Dermis blood vessel endothelial cell (primary cell): ENCODE measurements at places on chromosomes 16 and 17.

GRCh38 chr17:73292031-73292531 is 19.7 kb downstream of the CDC42EP4 start:
- peak; percentile 73 for DNase-seq

- no peak for DNase-seq
Measured at GRCh38 chr16:822174-822908, 21.8 kb upstream of the GNG13 start.

- peak; percentile 60 for DNase-seq
Measured at GRCh38 chr16:2429771-2430663, 770 bp downstream of the CCNF start.

GRCh38 chr16:78830599-78830998 is 731.1 kb downstream of the WWOX start:
- no peak for DNase-seq

GRCh38 chr17:37017404-37017803 is 68.7 kb downstream of the AATF start:
- DNase-seq = no peak
